Activated CD4-positive, alpha-beta memory T cell treated with anti-CD3 and anti-CD28 coated beads, Interleukin-2, amount 10 ng/mL, durations not matched to agents 7 days and 5 days (primary cell): ENCODE measurements at places on chromosomes 6 and 20. TPM values are rescaled to one million over a fixed set of nuclear protein-coding genes. Genes with fewer than 3 reads are reported as not detected.

The RGL2 gene
- 44.3 TPM for total RNA-seq

DNA sequence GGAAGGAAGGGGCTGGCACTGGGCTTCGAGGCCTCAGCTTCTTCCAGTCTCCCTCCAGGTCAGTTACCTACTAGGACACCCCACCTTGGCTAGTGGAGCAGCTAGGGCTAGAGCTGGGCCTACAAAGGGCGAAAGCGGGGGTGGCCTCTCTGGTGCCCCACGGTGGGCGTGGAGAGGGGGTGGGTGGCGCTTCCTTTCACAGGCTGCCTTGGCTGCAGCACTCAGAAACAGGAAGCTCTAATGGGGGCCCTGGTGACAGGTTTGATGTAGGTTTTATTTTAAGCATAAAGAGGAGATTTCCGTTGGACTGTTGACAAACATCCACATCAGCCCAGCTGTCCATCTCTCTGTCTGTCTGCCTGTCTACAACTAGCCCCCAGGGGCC lies 13.4 kb downstream of the FAM110A start:
- peaks cover 64% of the 10 kb centered on the region for H3K4me1 ChIP-seq
- peak; percentile 73 for DNase-seq
- no peaks in the 10 kb centered on the region for H3K27me3 ChIP-seq
- peaks cover 39% of the 10 kb centered on the region for H3K36me3 ChIP-seq
- peak overlapping the region; percentile 89 for H3K4me3 ChIP-seq

The PERP gene
- 19.0 TPM for total RNA-seq

The RIMS1 gene
- not detected for total RNA-seq

The SF3B5 gene
- total RNA-seq = 128 TPM

The TRIM31 gene
- not detected for total RNA-seq

GRCh38 chr6:170075659-170076223 lies 215.1 kb downstream of the DLL1 start:
- DNase-seq = no peak
- no peak overlapping the region for H3K27ac ChIP-seq
- peaks cover 31% of the 10 kb centered on the region for H3K27me3 ChIP-seq
- H3K4me1 ChIP-seq = no peaks in the 10 kb centered on the region

GRCh38 chr6:159693894-159694545 lies 979 bp upstream of the SOD2 start:
- no peaks in the 10 kb centered on the region for H3K27me3 ChIP-seq
- H3K27ac ChIP-seq = peak overlapping the region; percentile 97
- peak overlapping the region; percentile 97 for H3K4me3 ChIP-seq
- H3K36me3 ChIP-seq = peaks cover 19% of the 10 kb centered on the region
- DNase-seq = peak; percentile 45
- peaks cover 45% of the 10 kb centered on the region for H3K4me1 ChIP-seq

GRCh38 chr6:39051399-39052122 lies 3.0 kb downstream of the GLP1R start:
- no peak for DNase-seq
- no peaks in the 10 kb centered on the region for H3K36me3 ChIP-seq
- H3K4me1 ChIP-seq = peaks cover 20% of the 10 kb centered on the region

GRCh38 chr20:45306431-45306982 lies at the start of gene RBPJL:
TSS of gene RBPJL (plus strand) at chr20:45306840. CDS start at chr20:45306923, 83 bp downstream.
- peaks cover 34% of the 10 kb centered on the region for H3K4me1 ChIP-seq
- H3K27me3 ChIP-seq = peaks cover 20% of the 10 kb centered on the region
- DNase-seq = peak; percentile 46
- no peaks in the 10 kb centered on the region for H3K36me3 ChIP-seq
- no peak within 1 kb of the TSS for H3K27ac ChIP-seq
- no peak within 1 kb of the TSS for H3K4me3 ChIP-seq

The PARD6B gene
- 6.2 TPM for total RNA-seq

DNA sequence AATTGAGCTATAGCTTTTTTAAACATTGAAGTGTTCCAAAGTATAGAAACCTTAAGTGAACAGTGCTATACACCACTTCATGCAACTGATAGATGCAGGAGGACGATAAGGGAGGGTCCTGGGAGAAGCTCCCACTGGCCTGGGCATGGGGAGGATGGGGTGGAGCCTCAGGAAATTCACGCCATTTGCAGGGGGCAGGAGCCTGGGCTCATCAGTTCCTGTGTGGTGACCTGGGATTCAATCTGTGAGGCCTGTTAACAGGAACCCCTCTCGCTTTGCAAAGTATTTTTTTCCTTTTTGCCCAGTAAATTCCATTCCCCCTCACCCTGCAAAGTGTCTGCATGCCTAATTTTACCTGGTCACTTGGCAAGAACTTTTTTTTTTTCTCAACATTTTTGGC lies 11.0 kb upstream of the ASCC3 start:
- H3K27ac ChIP-seq = no peak overlapping the region
- DNase-seq = no peak
- no peaks in the 10 kb centered on the region for H3K27me3 ChIP-seq

- H3K4me1 ChIP-seq = peaks cover 36% of the 10 kb centered on the region
- no peaks in the 10 kb centered on the region for H3K27me3 ChIP-seq
- H3K36me3 ChIP-seq = peaks cover 26% of the 10 kb centered on the region
- H3K4me3 ChIP-seq = no peak overlapping the region
- no peak overlapping the region for H3K27ac ChIP-seq
Observed at GRCh38 chr6:44702292-44702691, 314.8 kb downstream of the CDC5L start.

DNA sequence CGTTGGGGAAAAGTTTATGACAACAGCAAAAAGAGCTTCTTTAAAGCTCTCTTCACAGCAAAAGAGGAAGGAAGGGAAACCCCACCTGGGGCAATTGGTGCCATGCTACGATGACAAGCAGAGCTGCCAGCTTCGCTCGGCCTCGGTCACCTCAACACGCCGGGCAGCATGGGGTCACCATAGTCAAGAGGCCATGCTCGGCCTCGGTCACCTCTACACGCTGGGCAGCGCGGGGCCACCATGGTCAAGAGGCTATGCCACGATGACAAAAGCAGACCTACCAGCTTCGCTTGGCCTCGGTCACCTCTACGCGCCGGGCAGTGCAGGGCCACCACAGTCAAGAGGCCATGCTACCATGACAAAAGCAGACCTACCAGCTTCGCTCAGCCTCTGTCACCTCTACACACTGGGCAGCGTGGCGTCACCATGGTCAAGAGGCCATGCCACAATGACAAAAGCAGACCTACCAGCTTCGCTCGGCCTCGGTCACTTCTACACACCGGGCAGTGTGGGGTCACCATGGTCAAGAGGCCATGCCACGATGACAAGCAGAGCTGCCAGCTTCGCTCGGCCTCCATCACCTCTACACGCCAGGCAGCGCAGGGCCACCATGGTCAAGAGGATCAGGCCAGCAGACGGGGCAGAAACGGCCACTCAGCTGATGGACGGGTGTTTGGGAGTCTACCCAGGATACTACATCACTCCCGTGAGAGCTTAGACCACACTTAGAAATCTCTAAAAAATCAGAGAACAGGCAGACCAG lies 12.1 kb downstream of the APMAP start:
- no peak overlapping the region for H3K27ac ChIP-seq
- peak; percentile 12 for DNase-seq
- peaks cover 86% of the 10 kb centered on the region for H3K36me3 ChIP-seq
- no peak overlapping the region for H3K4me3 ChIP-seq

- peak overlapping the region; percentile 95 for H3K27ac ChIP-seq
- peak; percentile 71 for DNase-seq
- peak overlapping the region; percentile 76 for H3K4me3 ChIP-seq
- H3K27me3 ChIP-seq = no peaks in the 10 kb centered on the region
- no peaks in the 10 kb centered on the region for H3K36me3 ChIP-seq
Observed at GRCh38 chr6:135880066-135880972, 28.8 kb downstream of the PDE7B start.

DNA sequence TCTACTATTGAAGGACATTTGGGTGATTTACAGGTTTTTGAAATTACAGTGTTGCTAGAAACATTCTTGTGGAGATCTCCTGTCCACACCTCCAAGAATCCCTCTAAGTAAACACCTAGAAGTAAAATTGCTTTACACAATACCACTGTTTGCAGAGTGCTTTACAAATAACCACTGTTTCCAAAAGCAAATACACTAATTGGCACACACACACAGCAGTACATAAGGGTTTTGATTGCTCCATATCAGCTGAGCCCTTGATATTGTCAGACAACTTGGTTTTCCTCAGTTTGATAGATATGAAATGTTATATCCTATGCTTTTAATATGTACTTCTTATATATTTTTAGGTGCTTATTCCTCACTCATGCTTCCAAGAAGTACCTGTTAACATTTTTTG lies 6.3 kb downstream of the HMGN4 start:
- no peaks in the 10 kb centered on the region for H3K27me3 ChIP-seq
- peaks cover 40% of the 10 kb centered on the region for H3K4me1 ChIP-seq
- no peak for DNase-seq
- H3K4me3 ChIP-seq = no peak overlapping the region

DNA sequence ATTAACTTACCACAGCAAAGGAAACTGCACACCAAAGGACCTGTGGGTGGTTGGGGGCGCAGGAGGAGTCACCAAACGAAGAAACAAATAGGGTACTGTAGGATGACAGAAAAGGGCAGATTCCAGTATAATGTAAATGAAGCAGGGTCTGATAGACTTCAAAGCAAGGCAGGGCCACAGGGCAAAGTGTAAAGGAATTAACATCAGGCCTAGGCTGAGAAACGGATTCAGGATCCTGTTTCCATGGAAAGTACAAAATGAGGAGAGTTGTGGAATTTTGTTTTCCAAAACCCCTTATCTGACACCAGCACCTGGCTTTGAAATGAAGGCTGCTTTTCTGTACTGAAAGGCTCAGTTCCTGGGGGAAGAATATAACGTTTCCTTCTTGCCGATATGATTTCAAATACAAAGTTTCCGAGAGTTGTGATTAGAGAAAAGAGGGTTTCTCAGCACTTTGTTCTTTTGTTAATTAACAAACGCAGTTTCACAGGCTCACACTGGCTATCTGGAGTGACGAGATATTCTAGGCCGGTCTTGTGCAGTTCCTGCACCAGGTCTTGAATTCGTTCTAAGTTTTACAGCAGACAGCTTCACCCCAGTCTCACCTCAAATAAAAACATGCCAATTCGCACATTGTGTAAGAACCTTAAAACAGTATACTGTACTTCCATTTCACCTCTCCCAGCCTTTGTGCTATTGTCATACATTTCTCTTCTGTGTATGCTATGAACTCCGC lies 5.8 kb downstream of the DEFB123 start:
- no peaks in the 10 kb centered on the region for H3K36me3 ChIP-seq
- no peak for DNase-seq
- no peak overlapping the region for H3K27ac ChIP-seq
- no peaks in the 10 kb centered on the region for H3K4me1 ChIP-seq
- no peaks in the 10 kb centered on the region for H3K27me3 ChIP-seq

DNA sequence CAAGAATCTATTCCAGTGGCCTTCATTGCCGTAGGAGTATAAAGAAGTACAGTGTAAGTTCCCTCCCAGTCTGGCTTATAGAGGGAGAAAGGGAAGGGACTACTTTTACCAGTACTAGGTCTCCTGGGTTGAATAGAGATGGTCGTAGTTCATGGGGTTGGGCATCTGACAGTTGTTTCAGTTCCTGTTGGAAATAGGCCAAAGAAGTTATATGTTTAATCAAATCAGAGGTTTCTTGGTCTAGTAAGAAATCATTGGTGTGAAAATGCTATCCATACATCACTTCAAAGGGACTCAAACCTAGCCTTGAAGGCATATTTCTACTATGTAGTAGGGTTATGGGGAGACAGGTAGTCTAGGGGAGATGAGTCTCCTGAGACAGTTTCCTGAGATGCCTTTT lies 45.6 kb upstream of the MAN1A1 start:
- no peaks in the 10 kb centered on the region for H3K27me3 ChIP-seq
- H3K4me3 ChIP-seq = no peak overlapping the region
- no peaks in the 10 kb centered on the region for H3K36me3 ChIP-seq
- H3K27ac ChIP-seq = no peak overlapping the region
